Stimulated activated CD4-positive, alpha-beta T cell treated with anti-CD3 and anti-CD28 coated beads, Interleukin-1b, Interleukin-23, amount 100 ng/mL, for 1 hour (primary cell): ENCODE measurements at places on chromosomes 11 and 22.

DNA sequence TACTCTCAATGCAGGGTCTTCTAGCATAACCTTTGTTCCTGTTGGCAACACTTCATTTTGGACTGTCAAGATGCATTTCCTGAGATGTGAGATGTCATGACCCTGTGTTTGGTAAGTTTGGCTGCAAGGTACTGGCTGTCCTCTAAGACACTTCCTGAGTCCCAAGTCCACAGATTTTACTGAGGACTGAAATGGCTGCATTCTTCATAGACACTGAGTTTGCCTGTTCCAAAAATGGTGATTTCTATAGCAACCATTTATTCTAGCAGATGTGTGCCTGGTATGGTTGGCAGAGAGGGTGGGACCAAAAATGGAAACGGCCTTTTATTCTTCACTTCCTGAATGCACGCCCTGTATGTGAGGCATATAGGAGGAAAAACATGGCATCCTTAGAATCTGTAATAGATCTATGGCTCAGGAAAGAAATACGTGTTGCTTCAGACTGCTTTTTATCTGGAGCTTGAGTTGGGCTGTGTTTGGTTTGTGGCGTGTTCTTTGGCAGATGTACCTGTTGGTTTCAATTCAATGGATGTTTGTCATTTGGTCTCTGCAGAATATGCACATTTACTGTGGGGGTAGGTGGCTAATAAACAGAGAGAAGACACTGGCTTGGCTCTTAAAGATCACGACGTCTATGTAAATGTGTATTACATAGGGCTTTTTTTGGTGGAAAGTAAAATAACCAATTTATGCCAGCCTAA is 62.4 kb downstream of the ZBTB16 start:
- no peak for DNase-seq

GRCh38 chr22:17120711-17121232 is 388 bp downstream of the TMEM121B start:
- DNase-seq = no peak

DNA sequence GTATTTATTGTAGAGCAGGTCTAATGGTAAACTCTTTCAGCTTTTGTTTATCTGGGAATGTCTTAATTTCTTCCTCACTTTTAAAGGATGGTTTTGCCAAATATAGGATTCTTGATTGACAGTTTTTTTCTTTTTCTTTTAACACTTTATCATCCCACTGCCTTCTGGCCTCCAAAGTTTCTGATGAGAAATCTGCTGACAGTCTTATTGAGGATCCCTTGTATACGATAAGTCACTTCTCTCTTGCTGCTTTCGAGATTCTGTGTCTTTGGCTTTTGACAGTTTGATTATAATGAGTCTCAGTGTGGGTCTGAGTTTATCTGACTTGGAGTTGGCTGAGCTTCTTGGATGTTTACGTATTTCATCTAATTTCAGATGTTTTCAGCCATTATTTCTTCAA is 6.7 kb upstream of the TSKU start:
- no peak for DNase-seq

- DNase-seq = no peak
Measured at GRCh38 chr11:61699737-61700160, 19.6 kb downstream of the DAGLA start.

DNA sequence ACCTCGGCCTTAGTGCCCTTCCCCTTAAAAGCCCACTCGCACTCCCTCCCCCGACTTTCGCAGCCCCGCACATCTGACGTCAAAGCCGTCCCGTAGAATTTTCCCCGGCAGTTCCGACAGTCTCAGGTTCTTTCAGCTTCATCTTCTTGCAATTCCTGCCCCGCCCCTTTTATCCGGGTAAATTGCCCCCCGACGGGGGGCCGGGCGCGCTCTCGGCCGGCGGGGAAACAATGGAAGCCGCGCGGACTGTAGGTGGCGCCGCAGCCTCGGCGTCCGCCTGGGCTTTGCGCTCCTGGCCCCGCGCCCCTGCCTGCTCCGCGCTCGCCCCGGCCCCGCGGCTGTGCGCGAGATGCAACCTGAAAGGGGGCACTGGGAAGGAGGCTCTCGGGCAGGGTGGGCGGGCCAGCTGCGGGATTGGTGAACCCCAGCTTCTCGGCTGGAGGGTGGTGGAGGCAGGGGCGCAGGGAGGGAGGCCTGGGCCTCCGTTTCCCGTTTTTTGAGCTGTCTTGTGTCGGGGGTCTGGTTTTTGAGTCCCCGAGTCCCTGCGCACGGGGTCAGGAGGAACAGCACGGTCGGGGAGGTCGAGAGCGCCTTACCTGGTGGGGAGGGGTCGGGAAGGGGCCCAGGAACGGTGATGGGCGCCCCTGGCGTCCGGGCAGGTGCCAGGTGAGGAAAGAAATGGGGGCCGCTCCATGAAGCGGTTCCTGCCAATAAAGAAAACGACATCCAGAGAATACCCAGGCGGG is 859 bp upstream of the FGF19 start:
- no peak for DNase-seq

DNA sequence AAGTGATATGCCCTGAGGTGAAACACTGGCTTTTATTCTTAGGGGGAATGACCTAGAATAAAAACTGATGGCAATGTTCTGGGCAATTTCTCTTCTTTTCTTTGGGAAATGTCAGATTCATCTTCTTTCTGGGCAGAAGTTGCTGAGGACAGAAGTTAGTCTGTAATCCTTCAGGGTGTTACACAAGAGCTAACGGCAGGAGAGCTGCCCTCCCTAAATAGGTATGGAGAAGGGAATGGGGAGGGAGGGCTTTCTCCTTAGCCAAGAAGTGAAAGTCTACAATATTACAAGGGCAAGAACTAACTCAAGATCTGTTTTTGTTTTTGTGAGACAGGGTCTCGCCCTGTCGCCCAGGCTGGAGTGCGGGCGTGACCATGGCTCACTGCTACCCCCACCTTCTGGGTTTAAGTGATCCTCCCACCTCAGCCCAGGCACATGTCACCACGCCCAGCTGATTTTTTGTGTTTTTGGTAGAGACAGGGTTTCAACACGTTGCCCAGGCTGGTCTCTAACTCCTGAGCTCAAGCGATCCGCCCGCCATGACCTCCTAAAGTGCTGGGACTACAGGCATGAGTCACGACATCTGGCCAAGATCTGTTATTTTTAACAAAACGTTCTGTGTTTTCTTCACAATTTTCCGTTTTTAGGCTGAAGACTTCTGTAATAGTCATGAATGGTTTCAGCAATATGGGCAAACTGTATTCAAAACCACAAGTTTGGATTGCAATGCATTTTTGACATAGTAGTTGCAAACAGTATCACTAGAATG is 7.2 kb downstream of the PIWIL4 start:
- DNase-seq = no peak

DNA sequence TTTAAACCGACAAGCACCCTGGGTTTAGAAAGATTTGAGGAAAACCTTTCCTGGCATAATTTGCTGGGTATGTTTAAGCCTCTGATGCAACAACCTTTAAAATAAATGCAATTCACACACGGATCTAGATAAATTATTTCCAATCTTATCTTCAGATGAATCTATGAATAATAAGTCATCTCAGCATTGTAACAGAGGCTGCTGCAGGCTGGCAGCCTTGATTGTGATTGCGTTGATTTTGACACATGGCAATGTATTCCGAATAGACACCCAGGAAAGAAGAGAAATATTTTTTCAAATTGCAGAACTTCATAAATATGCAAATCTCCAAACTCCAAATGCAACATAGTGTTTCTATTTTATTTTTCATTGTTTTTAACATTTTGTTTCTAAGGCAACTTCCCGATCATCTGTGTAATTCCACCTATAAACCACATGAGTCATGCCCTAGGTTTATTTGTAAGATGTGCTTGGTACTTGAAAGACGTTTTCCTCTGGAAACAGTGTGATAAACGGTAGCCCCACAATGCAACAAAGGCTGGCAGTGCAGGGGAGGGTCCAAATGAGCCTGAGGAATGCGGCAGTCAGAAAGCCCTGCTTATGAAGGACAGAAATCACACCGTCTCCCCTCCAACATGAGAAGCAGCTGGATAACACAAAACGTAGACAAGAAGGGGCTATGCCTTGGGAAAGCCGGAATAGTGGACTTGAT is 359.0 kb downstream of the BRD1 start:
- no peak for DNase-seq

DNA sequence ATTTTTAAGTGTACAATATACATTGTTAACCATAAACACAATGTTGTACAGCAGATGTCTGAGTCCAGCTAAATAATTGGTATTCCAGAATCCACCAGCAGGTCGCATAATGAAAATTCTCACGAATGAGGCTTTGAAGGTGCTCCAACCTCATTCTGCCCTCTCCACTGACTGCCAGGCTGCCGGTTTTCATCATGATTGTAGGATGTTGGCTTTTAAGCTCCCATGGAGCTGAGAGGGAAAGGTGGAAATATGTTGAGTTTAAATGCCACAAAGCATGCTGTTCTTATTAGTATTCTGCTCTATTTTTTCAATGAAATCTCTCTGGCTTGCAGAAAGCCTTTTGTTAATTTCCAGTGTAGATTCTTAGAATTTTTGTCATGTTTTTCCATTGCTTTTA is 337.2 kb upstream of the DDI1 start:
- DNase-seq = no peak

- no peak for DNase-seq
Measured at GRCh38 chr11:110219006-110219785, 77.2 kb downstream of the RDX start.

DNA sequence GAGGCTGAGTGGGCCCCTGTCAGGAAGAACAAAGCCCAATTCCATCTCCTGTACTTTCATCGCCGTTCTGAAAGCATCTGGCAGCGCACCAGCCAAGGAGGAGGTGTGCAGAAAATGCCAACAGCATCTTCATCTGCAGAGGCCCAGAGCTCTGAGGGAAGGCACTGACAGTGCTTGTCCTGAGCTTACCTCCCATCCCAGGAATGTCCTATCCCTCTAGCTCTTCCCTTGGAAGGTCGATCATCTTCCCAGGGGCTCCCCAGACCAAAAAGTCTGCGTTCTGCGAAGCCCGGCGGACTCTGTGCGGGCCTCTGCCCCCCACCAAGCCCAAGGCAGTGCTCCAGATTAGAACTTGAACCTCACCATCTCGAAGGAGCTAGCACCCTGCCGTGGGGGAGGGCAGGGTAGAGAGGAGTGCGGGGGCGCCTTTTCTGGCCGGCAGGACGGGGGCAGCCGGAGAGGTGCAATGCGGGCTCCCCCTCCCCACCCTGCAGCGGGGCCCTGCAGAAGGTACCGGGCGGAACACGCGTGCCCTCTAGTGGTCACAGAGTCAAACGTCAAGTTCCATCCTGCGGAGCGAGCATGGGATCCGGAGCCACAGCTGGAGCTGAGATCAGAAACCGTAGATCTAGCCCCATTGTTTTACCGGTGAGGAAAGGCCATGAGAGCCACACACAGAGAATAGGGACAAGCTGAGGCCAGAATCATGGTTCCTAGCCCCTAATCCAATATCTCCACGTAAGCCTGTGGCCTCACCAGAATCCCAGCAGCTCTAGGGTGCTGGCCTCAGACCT is 5.0 kb downstream of the SCN2B start:
- peak; percentile 53 for DNase-seq

- DNase-seq = no peak
Measured at GRCh38 chr11:61071208-61071681, 31.0 kb upstream of the CD5 start.

- DNase-seq = no peak
Measured at GRCh38 chr11:122634501-122634900, 21.0 kb upstream of the UBASH3B start.

DNA sequence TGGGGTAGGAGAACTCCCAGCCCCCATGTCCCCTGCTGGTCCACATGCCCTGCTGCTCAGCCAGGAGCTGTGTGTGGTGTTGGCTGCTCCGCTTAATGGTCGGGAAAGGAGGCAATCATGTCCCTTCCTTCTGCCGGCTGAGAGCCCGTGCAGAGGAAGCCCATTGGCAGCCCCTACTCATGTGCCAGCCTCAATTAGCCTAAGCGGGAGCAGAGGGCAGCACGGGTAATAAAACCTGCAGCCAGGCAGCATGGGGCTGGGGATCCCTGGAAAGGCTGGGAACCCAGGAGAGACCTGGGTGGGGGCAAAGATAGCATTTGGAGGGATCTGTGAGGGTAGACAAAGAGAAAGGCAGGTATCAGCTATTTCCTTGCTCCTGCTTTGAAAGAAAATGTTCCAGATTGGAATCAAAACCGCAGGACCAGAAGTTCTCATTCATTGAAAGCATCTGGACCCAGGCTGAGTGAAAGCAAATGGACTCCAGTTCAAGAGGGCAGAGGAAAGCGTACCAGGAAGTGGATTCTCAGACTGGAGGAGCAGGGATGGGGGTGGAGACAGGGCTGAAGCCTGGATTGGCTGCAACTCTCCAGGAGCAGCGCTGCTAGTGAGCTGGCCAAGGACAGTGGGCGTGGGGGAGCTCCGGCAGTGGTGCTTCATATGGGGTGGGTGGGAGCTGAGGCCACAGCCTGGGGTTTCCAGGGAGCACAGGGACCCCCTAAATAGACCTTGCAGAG is 103.4 kb upstream of the NECTIN1 start:
- DNase-seq = no peak

- no peak for DNase-seq
Measured at GRCh38 chr22:30209642-30210041, 36.9 kb downstream of the LIF start.
